IPS-NIHi11 (cell line): ENCODE measurements at places on chromosomes 3 and 15.

- no peak for DNase-seq
Measured at GRCh38 chr15:48414015-48414414, 82.8 kb downstream of the DUT start.

- DNase-seq = no peak
Measured at GRCh38 chr15:58415636-58416035, 16.2 kb upstream of the LIPC start.

- DNase-seq = no peak
Measured at GRCh38 chr15:60843482-60843881, 364.5 kb upstream of the ICE2 start.

DNA sequence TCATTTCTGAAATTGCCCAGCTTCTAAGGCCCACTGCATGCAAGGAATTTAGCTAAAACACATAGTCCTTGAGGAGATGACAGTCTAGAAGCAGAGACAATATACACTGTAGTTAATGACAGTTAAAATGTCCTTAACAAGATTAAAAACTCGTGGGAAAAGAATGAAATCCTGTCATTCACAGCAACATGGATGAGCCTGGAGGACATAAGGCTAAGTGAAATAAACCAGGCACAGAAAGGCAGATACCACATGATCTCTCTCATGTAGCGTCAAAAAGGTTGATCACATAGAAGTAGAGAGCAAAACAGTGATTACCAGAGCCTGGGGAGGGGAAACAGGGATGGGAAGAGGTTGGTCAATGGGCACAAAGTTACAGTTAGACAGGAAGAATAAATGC is 36.3 kb upstream of the GOLGA8J start:
- DNase-seq = no peak

DNA sequence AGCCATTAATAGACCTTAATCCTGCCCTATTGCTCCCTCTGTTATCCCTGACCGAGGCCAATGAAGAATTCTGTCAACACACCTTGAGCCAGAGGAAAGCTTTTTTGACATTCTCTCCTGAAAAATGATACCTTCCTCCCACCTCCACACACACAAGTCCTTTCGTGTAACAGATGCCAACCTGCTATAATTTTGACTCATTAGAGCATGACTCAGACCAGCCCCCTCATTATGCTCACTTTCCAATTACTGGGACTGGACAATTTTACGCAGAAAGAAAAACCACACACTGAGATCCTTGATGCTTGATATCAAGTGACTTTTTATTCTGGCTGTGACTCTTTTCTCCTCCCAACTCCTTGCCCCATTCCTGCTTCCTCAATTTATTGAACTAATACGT is 50.9 kb downstream of the LSAMP start:
- DNase-seq = no peak

DNA sequence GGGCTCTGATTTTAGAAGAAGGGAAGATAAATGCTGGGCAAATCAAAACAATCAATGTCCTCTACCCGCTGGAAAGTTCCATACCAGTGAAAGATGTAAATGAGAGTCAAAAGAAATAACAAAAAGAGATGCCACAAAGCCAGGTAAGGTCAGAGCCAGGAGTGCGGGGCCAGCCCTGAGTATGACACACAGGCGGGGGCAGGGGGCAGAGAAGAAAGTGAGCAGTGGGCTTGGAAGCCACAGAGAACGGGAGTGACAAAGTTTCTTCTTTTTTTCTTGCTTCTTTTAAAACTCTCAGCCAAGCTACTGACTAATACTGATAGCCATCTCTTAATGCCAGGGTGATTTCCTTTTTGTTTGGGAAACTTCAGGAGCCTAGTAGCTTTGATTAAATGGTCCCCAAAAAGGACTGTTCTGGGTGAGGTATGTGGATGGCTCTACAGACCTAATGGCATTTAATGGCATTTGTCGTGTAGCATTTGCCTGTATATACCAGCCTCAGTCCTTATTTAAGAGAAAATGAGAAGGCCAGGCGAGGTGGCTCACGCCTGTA is 23.1 kb upstream of the TSEN2 start:
- DNase-seq = no peak

DNA sequence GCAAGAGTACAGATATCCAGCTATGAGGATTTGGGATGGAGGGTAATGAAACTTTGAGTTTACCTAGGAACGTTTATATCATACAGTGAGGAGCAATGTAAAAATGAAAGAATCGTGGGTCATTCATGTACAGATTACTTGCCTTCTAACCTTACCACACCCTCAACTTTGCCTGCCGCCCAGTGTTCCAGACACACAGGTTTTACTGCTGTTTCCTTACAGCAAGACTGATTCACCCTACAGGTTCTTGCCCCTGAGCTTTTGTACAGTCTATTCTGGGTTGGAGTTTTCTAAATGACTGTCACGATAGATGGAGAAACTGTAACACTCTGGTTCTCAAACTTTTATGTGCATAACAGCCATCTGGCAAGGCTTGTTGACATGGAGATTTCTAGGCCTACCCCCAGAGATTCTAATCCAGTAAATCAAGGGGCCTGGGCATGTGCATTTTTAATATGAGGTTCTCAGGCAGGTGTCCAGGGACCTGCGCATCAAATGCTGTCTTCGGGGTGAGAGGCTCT is 6.6 kb upstream of the TPRG1 start:
- no peak for DNase-seq

- DNase-seq = no peak
Measured at GRCh38 chr3:57840473-57840872, 84.4 kb downstream of the SLMAP start.

- no peak for DNase-seq
Measured at GRCh38 chr3:102796804-102797203, 362.0 kb downstream of the ZPLD1 start.

DNA sequence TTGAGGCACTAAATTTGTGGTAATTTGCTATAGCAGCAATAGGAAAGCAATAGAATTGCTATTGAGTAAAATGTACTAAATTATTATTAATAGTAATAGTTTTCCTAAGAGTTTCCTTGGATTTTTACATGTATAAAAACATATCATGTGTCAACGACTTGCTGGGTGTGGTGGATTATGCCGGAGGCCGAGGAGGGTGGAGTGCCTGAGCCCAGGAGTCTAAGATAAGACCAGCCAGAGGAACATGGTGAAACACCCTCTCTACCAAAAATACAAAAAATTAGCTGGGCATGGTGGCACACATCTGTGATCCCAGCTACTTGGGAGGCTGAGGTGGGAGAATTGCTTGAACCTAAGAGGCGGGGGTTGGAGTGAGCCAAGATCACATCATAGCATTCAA is 749.9 kb downstream of the TBL1XR1 start:
- no peak for DNase-seq

GRCh38 chr15:63379492-63380150 is 2.0 kb downstream of the CA12 start:
- DNase-seq = no peak

GRCh38 chr15:65752151-65752700 is 39.9 kb downstream of the DENND4A start:
- no peak for DNase-seq

DNA sequence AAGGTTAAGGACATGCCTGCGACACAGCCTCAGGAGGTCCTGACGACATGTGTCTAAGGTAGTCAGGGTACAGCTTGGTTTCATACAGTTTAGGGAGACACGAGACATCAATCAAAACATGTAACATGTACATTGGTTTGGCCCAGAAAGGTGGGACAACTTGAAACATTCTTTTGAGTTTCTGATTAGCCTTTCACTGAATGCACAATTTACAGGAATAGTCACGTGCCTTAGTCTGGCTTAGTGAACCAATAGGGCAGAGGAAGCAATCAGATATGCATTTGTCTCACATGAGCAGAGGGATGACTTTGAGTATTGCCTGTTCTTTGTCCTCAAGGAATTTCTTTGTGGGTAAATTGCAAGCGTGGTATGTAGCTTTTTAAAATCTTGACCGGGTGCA is 24.5 kb upstream of the HDAC11 start:
- DNase-seq = no peak

DNA sequence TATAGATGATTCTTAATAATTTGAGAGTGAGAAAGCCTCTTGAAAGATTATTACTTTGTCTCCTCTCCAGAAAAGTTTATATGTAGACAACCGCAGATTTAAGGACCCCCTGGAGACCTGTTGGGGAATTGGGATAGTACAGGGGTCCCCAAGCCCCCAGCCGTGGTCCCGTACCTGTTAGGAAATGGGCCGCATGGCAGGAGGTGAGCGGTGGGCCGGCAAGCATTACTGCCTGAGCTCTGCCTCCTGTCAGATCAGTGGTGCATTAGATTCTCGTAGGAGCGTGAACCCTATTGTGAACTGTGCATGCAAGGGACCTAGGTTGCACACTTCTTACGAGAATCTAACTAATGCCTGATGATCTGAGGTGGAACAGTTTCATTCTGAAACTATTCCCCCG is 78.3 kb downstream of the PFN2 start:
- DNase-seq = no peak

DNA sequence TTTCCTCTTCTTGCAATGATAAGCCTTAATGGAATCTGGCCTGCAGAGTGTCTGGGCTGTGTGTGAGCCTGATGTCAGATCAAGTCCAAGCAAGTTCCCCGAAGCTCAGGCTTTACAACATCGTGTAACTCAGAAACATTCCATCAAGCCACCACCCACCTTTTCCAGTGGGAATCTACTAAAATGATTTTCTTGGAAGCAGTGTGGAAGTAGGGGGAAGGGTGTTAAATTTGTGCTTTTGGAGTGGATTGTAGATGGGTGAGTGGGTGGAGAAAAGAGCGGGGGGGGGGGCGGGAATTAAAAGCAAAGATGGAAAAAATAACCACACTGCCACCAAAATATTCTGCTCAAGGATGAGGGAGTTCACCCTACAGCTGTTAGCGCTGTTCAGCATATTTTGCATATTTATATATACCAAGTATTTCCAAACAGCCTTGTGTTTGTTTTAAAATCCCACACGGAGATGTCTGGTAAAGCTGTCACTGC is 53.6 kb downstream of the VGLL3 start:
- DNase-seq = no peak

DNA sequence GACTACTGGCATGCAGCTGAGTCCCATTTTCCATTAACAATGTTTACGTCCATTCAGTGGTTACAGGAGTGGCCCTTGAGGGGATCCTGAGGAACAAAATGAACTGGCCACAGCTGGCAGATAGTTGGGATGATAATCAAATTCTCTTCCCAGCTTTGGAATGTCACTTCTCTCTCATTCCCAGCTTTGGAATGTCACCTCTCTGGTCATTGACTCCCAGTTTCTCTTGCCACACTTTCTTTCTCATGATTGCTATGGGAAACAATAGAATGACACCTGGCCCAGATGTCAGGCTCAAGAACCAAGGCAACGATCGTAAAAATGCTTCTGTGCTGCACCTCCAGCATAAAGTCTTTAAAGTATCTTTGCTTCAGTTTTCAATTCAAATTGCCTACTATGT is 34.0 kb downstream of the ATP13A4 start:
- DNase-seq = no peak

- DNase-seq = no peak
Measured at GRCh38 chr15:63990454-63990853, 55.8 kb downstream of the DAPK2 start.

GRCh38 chr3:124765197-124765840 is 35.1 kb downstream of the UMPS start:
- no peak for DNase-seq

DNA sequence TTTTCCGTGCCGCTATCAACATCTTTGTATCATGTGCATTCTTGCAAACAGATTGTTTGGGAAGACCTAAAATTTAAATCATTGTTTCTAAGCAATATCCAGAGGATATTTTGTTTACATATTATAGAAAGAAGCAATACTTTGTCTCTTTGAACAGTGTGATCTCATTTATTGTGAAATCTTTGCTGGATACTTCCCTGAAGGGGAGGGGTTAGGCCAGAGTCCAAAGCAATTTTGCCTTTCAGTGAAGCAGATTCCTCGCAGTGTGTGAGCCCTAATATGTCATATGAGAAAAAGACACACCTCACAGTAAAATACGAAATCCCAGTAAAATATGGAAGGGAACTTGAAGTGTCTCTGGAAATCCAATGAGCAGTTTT is 158.7 kb upstream of the SLCO3A1 start:
- DNase-seq = no peak

DNA sequence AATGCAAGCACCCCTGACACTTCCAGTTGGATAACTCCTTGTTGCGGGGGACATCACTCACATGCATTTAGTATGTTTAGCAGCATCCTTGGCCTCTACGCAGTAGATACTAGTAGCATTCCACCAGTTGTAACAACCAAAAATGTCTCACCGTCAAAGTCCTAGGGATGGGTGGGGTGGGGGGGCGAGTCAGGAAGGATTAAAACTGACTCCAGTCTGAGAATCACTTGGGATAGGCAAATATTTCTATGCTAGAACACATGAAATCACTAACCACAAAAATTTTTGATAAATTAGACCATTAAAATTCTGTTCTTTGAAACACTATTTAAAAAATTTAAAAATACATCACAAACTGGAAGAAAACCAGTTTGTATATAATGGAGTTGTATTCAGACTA is 18.0 kb downstream of the ICE2 start:
- DNase-seq = no peak

DNA sequence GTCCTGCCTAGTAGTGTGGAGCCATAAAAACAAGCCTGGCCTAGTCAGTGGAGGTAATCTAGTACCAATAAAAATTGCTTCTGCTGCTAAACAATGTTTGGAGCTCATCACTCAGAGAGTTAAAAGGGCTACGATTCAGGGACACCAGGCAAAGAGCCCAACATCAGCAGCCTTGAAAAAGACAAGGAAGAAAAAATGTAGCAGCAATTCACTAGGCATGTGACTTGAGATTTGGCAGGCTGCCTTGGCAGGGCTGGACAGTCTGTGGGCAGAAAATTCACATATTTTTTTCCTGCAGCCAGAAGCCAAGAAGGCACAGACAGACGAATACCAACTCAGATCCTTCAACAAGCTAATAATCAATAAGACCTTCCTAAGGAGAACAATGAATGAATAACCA is 47.2 kb downstream of the IGSF11 start:
- no peak for DNase-seq

DNA sequence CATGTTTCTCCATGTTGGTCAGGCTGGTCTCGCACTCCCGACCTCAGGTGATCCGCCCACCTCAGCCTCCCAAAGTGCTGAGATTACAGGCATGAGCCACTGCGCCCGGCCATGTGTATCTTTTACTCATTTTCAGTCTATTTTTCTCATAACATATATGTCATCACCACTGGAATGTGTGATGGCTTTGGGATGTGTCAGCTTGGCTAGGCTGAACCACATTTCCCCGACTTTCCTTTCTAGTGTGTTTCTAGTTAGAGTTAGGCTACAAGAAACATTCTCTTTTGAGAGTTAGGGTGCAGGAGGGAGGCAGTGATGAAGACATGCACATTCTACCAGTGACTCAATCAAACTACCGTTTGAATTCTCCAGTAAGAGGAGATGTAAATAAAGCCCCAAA is 444.9 kb upstream of the THBS1 start:
- DNase-seq = no peak

- DNase-seq = no peak
Measured at GRCh38 chr3:13276438-13277195, 143.5 kb downstream of the NUP210 start.

DNA sequence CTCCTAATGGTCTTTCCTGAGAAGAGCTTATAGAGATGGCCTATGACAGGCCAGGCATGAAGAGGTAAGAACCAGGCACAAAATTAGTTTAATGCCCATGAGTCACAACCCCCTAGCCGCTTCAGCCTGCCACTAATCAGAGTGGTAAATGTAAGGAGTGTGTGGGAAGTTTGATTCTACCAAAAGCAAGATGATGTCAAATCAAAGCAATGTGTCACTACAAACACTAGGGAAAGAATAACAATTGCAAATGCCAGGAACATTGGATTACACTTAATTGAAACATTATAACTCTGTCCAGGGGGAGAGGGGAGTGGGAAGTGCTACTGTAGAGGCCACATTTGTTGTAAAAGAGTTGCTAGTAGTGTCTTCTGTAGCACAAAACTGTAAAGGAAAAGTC is 596.6 kb upstream of the AGTR1 start:
- DNase-seq = no peak

GRCh38 chr3:152893647-152894046 is 58.7 kb downstream of the P2RY1 start:
- DNase-seq = no peak
